ENCODE measurements at places on chromosomes 4 and X.

DNA sequence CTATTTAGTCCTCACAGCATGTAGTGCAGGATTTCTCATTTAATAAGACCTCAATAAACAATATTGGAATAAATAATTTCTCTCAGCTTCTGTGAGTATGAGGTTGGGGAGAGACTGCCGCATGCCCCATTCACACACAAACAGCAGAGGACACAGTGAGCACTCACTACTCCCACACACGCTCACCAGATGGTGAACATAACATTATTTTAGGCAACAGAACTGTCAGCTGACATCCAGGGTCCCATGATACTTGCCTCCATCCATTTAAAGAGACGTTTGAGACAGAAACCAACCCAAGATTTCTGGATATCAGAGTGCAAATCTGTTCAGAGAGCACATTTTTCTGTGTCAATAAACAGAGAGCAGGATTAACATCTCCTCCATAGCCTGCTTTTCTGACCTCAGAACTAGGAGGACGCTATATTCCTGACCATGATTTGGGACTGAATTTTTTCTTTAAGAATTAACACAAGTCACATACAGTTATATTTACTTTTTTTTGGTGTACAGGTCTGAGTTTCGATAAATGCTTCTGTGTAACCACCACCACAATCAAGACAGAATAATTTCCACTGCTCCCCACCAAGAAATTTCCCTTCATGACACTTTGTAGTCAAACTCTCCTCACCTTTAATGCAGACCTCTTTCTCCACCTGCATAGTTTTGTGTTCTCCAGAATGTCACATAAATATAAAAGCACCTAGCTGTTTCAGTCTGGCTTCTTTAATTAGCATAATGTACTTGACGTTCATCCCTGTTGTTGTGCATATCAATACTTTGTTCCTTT is 16.7 kb downstream of the GPRIN3 start:
- no peak for DNase-seq

- DNase-seq = no peak
Measured at GRCh38 chrX:118714521-118714920, 12.9 kb upstream of the IL13RA1 start.

- DNase-seq = no peak
Measured at GRCh38 chr4:150250998-150251651, 172.9 kb downstream of the DCLK2 start.

GRCh38 chr4:14157262-14157661 is 529.7 kb upstream of the BOD1L1 start:
- DNase-seq = no peak
